ENCODE measurements at places on chromosomes 7 and 10.

- peak; percentile 7 for DNase-seq
Measured at GRCh38 chr7:91784469-91784868, 96.0 kb downstream of the MTERF1 start.

DNA sequence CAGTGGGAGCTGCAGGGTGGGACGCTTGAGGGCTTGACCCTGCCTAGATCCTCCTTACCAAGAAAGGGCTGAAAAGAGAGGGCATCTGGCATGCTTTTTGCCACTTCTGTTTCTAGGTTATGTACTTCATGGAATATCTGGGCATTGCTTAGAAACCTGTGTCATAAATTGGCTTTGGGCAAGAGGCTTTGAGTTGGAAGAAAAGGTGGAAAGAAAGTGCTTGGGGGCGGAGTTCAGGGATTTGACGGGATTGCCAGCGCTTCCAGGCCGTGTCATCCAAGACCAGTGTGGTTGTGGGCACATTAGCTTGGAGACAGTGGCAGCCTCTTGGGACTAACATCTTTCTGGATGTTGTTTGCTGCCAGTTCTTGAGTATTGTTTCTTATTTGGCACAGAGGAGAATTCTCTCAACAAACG, 825 bp downstream of the ZNF862 start:
- no peak for DNase-seq

DNA sequence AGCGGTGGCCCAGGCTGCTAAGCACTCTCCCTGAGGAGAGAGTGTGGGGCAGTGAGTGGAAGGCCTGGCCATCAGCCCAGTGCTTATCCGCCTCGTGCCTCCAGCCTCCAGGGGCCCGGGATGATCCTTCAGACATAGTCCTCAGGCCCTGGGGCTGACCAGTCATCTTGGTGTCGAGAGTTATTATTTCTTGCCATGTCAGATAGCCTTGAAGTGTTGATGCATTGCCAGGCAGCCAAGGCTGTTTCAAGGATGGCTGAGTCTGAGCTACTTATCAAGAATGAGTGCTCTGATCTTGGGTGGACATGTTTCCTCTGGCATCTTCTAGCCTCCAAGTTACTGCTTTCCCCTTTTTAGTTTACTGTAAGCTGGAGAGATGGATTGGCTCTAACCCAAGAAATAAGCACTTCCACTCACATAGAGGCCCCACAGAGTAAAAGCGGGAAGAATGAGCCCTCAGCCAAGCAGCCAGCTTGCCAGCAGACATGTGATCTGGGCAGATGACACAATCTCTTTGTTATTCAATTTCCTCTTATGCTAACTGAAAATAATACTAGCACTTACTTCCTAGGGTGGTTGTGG, 136.5 kb upstream of the NAMPT start:
- peak; percentile 87 for DNase-seq

- no peak for DNase-seq
Measured at GRCh38 chr10:63388421-63389031, 77.3 kb downstream of the JMJD1C start.

- no peak for DNase-seq
Measured at GRCh38 chr10:132418527-132419416, 21.8 kb downstream of the PWWP2B start.

DNA sequence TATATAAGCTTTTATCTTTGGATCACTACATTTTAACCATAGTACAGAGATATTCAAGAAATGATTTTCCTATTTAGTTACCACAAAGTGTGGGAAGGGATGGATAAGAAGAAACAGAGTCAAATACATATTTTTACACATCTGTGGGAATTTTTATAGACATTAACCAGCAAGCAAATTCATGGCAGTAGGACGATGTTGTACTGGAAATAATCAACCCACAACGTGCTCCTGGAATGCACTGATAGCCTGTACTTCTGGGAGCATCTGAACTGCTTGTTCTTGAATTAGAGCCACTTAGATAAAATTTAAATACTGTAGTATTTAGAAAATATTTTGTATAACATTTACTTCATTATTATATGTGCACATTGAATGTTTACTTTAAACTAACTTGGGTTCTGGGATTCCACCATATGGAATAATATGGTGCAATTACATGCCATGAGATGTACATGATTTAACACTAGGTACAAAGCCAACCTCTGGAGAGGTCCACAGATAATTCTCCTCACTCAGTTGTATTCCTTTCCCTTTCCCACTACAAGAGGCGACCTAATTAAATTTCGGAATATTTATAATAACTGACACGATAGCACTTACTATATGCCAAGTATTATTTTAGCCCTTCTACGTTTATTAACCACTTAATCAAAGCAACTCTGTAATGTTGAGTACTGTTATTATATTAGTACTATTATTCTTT, 164.9 kb upstream of the HGF start:
- DNase-seq = no peak

DNA sequence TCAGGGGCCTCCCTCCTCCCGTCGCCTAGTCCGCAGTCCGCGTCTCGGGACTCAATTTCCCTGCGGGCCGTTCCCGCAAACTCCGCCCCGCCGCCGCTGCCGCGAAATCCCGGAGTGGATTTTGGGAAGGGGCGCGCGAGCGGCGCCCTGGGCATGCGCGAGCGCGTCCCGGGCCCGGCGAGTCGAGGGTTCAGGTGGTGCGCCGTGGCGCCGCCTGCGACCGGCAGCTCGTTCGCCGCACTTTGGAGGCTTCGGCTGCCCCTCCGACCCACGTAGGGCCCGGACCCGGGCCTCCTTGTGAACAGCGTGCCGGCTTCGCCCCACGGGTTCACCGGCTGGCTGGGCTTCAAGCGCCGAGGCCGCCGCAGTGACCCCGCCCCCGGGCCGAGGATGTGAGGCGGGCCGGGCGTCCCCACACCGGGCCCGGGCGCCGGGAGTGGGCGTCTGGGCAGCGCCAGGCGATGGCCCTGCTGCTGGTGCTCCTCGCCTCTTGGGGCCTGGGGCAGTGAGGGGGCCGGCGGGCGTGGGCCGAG, at the start of gene PLEKHA8:
Gene PLEKHA8, plus strand, starts transcription at position 197 of the 533 bp plus-strand sequence. CDS start 351 bp downstream, outside the sequence.
- peak; percentile 60 for DNase-seq

GRCh38 chr10:101438881-101439391, 85.0 kb downstream of the BTRC start:
- DNase-seq = no peak

GRCh38 chr7:3066506-3066905, 22.8 kb upstream of the CARD11 start:
- no peak for DNase-seq

DNA sequence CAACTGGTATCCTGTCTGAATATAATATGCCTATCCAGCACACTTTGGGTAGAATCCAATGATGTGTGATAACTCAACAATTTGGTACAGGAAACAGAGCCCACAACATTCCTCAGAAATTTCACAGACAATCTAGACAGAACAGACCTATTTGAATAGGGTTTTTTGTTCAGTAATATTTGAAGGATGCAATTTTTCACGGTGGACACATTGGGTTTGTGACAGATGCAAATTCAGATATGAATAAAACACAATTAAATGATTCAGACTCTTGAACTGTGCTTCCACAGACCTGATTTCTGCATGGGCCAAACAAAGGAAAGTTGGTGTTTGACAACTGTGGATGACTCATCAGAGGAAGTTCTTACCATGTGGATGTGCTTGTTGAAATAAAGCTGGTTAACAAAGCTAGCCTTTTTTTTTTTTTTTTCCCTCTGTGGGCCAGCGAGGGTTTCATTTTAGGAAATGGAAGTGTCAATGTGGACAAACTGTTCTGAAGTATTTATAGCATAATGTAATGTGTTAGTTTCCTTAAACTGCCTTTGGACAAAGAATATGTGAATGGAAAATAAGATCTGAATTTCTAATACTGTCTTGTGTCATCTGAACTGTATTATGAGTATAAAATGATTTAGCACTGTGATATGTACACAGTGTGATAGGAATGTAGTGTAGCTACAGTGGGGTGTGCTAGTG, 43.2 kb upstream of the FAM133B start:
- peak; percentile 66 for DNase-seq

- no peak for DNase-seq
Measured at GRCh38 chr10:114500643-114501042, 96.3 kb upstream of the AFAP1L2 start.

DNA sequence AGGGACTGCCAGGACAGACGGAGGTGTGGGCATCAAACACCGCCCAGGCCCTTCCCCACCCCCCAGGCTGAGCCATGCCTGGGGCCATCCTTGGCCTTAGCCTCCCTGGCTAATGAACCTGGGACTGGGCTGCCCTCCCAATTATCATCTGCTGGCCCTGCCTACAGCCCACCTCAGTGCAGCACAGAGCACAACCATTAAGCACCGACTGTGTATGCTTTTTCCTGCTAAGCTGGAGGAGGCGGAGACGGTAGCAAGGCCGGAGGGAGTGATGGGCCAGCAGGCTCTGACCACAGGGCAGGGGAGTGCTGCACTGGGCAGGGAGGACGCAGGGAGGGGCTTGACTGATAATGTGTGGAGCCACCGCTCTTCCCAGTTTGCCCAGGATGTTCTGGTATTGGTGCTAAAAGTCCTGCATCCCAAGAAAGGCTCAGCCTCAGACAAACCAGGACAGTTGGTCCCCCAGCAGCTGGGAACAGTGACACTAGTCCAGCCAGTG, 72.0 kb downstream of the C10orf143 start:
- DNase-seq = no peak

- no peak for DNase-seq
Measured at GRCh38 chr7:155247479-155248365, 50.0 kb upstream of the INSIG1 start.

- no peak for DNase-seq
Measured at GRCh38 chr10:62870866-62871265, 54.7 kb upstream of the EGR2 start.

GRCh38 chr10:118851062-118852035, 96.6 kb upstream of the CACUL1 start:
- no peak for DNase-seq

DNA sequence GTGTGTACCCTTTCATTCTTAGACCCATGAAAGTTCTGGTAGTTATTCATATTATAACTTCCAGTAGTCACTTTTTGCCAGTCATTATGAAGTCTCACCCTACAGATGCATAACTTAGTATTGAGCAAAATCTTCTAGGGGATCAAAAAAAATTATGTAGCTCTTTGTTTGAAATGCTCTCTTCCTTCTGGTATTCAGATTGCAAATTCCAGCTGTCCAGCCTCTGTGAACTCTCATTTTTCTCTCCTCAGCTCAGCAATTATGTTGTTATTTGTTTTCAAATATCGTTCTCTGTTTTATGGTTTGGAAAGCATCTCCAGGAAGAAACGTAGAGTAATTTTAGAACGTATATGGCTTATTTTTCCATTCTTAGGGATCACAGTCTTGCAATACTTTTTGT, 442.5 kb downstream of the SEMA3D start:
- DNase-seq = no peak

DNA sequence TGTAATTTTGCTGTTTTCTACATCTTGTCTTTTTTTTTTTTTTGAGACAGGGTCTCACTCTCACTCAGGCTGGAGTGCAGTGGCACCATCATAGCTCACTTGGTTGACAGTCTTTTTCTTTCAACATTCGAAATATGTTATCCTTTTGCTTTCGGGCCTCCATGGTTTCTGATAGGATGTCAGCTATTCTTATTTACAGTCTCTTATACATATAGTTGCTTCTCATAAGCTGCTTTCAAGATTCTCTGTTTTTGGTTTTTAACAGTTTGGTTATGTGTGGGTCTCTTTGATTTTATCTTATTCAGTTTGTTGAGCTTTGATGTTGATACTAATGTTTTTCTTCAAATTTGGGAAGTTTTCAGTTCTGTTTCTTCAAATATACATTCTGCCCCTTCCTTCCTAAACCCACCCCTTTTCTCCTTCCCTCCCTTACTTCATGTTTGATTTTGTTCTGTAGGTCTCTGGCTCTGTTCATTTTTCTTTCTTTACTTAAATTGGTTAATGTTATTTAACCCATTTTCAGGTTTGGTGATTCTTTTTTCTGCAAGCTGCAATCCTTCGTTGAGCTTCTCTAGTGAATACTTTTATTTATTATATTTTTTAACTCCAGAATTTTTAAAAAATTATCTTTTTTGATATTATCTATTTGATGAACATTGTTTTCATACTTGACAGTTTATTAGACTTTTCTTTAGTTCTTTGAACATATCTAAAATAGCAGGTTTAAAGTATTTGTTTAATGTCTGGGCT, 19.3 kb downstream of the SEPTIN7 start:
- no peak for DNase-seq

GRCh38 chr10:132482090-132482800, 55.3 kb upstream of the INPP5A start:
- no peak for DNase-seq

DNA sequence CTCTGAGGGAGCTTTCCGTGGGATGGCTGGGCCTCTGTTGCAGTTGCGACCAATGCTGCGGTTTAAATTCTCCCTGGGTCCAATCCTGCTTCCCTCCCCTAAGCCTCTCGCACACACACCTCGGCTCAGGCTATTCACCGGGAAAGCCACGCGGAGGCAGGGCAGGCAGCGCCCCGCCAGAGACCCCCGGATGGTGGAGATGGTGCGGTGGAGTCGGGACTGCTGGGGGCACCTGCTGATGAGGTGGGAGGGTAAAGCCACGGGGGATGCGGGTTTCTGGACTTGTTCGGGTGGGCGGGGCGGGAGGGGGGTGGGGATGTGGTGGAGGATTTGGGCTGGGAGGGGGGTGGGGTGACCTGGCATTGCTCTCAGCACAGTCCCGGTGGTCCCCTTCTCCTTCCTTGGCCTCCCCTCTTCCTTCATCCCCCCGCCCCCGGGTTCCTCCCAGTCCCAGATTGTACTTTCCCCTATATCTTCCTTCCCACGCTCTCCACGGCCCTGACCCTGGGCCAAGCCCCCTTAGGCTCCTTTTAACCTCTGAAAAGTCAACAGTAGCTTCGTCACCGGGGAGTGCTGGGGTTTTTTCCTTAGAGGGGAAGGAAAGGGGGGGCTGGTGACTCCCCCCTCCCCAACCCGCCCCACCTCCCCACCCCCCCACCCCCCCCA, 16.4 kb downstream of the UNCX start:
- no peak for DNase-seq

- no peak for DNase-seq
Measured at GRCh38 chr7:70630440-70630817, 501.5 kb upstream of the GALNT17 start.

GRCh38 chr10:102493771-102494170, 8.7 kb downstream of the ACTR1A start:
- DNase-seq = no peak

- DNase-seq = no peak
Measured at GRCh38 chr7:24637021-24637420, 63.8 kb downstream of the PALS2 start.

GRCh38 chr10:127563718-127564553, 14.8 kb downstream of the NPS start:
- DNase-seq = no peak

GRCh38 chr7:74334030-74334429, 44.8 kb downstream of the CLIP2 start:
- no peak for DNase-seq

Measured in AML-193 (cell line).